ENCODE measurements at places on chromosomes 3 and 15.

- DNase-seq = no peak
Measured at GRCh38 chr3:102885289-102885688, 450.5 kb downstream of the ZPLD1 start.

DNA sequence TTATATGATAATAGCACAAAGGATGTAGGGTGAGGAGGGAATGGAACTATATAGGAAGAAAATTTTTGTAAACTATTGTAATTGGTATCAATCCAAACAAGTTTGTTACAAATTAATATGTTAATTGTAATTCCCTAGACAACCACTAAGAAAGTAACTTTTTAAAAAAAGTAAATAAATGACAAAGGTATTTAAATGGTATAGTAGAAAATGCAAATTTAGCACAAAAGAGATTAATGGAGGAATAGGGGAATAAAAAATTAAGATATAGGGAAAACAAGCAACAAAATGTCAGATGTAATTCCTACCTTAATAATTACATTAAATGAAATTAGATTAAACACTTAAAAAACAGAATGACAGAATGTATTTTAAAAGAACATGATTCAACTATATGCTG lies 60.3 kb downstream of the TIMP4 start:
- no peak for DNase-seq

- DNase-seq = no peak
Measured at GRCh38 chr15:72796515-72797337, 13.2 kb upstream of the ADPGK start.

- DNase-seq = no peak
Measured at GRCh38 chr3:127256733-127257271, 31.0 kb downstream of the PRR20G start.

GRCh38 chr3:184825121-184825820 lies 13.3 kb downstream of the VPS8 start:
- no peak for DNase-seq

DNA sequence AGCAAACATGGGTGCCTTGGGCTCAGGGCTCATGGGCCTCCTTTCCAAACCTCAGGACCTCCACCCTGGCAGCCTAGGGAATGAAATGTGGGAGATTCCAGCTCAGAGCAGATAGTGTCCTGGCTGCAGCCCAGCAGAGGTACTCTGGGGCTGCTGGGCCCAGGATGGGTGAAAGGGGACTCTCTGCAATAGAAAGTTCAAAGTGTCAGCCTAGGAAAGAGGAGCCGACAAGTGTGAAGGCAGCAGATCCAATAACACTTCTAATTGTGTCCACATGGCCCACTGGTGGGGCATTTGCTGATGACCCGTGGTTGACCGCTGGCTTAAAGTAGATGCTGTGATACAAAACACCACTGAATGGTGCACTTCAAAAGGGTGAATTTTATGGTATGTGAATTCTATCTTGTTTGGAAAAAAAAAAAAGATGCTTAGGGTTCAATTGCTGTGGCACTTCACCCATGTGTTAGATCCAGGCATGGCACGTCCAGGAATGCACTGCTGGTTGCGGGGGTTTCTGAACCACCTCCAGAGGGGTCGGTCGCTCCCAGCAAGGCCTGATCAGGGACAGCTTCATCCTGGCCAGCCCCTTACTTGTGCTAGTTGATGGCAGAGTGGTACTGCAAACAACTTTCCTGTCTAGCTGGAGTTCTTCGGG lies 20.9 kb downstream of the AMOTL2 start:
- no peak for DNase-seq

GRCh38 chr3:9072667-9073009 lies 109.4 kb upstream of the RAD18 start:
- DNase-seq = no peak

DNA sequence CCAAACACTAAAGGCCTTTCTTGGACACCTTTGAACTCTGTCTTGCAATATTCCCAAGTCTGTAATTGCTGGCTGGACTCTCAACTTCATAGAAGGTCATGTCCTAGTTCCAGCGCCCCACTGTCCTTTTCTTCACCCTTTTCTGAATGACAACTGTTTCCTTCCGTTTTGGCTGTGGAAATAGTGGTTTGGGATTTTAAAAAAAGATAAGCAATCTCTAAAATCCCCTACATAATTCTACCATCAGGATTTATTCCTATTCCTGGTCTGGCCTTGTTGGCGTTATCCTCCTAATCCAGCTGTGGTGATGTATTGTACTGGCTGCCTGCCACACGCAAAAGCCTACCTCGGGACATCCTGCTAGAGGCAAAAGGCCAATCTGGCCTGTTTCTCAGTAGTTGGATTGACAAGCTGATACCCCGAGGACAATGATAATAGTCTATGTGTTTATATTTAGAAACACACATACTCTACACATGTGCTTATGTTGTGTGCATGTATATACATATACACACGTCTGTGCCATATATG lies 440.3 kb upstream of the DPH6 start:
- DNase-seq = no peak

DNA sequence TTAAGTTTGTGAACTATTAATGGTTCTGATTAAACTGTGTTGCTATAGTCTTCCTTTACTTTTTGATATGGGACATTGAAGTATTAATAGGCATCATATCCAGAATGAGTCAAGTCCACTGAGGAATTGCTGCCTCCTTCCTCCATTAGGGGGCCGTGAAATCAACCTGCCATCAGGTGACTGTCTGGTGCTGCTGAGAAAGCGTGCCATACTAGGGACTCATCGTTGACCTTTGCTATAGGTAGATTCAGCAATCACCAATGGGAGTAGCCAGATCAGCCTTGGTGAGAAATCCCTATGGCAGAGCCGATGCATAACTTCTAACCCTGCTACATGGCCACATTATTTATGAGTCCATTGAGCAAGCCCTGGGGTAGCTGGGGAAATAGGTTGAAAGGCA lies 30.1 kb upstream of the SLC28A2 start:
- DNase-seq = no peak

GRCh38 chr3:35817216-35817615 lies 177.9 kb downstream of the ARPP21 start:
- DNase-seq = no peak

DNA sequence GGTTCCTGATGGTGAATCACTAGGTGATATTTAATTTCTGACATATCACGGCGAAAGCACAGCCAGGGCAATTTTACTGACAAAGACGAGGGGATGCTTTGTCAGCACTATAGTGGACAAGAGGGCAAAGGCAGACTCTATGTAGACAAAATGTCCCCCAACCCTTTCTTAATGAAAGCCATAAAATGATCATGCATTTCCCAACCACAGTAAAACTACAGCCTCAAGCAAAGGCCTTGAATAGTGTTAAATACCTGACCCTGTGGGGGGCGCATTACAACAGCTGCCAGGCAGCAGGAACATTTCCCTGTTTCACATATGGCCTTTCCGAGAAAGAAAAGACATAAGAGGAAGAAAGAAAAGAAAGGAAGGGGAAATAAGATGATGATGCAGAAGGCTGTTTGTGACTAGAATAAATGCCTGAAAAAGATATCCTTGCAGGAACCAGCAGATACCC lies 49.5 kb downstream of the GLDN start:
- DNase-seq = no peak

- no peak for DNase-seq
Measured at GRCh38 chr15:40342416-40343320, 1.9 kb upstream of the CCDC9B start.

DNA sequence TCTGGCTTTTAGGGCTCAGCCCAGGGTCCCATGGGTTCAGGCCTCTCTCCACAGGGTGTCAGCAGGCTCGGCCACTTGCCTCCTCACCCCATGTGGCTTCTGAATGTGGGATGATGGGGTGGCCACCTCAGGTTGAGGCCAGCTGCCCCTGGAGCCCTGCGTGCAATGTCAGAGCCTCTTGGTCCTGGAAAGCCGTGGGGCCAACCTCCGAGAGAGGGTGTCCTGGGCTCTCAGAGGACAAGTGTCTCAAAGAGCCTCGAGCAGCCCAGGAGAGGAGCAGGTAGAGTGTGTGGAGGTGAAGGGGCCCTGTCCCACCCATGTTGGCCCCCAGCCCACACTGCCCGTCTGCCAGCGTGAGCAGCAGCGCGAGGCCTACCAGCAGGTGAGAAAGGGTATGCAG lies 86.0 kb downstream of the PLXNA1 start:
- DNase-seq = no peak

DNA sequence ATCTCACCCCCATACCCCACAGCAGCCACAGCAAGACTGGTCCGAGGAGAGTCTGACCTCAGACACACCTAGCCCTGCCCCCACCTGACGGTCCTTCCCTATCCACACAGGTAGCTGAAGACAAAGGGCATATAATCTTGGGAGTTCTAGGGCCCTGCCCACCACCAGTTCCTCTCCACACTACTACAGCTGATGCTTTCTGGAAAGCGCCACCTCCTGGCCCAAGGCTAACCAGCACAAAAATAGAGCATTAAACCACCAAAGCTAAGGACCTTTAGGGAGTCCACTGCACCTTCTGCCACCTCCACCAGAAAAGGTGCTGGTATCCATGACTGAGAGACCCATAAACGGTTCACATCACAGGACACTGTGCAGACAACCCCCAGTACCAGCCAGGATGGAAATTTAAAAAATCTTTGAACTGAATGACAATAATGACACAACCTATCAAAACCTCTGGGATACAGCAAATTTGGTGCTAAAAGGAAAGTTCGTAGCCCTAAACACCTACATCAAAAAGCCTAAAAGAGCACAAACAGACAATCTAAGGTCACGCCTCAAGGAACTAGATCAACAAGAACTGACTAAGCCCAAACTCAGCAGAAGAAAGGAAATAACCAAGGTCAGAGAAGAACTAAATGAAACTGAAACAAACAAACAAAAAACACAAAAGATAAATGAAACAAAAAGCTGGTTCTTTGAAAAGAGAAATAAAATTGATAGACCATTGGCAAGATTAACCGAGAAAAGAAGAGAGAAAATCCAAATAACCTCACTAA lies 122.1 kb upstream of the TPRG1 start:
- no peak for DNase-seq

DNA sequence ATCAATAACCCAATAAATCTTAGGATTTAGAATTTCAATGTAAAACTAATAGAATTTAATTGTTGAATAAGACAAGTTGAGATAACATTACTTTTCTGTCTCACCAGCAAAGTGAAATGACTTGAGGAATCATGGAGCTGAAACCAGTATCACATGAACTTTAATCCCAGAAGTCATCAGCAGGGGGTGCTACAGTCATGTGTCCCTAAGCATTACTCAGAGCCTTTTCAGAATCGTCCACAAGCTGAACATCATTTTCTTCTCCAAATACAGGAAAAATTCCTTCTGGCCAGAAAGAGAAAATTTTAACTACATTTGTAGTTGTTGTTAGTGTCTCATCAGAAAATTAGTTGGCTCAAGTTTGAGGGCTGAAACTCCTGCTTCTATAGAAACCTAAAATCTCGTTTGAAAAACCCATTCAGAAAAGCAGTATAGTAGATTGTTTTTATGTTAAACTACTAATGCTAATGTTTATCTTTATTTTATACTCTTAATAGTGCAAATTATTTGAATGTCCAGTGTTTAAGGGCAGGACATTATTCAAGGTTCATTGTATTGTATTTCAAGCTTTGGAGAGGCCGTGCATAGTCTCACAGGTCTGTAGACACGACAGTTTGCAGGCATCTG lies 384.1 kb downstream of the PLOD2 start:
- no peak for DNase-seq

DNA sequence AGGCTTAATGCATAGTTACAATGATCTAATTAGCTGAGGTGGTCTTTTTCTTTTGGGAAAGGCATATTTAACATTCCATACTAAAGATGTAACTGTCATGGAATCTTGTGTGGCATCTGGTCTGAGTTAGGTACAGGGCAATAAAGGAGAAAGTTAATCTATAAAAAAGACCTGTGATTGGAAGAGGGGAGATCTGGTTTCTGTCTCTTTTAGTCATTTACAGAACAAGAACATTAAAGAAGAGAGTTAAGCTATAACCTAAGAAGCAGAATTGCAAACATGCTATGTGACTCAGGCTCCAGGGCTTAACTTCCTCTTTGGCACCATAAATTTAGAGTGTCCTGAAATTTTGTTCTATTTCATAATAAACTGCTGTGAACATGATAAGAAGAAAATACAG lies 47.2 kb upstream of the MME start:
- DNase-seq = no peak

- DNase-seq = peak; percentile 80
Measured at GRCh38 chr3:101827211-101828174, 21.8 kb upstream of the NFKBIZ start.

DNA sequence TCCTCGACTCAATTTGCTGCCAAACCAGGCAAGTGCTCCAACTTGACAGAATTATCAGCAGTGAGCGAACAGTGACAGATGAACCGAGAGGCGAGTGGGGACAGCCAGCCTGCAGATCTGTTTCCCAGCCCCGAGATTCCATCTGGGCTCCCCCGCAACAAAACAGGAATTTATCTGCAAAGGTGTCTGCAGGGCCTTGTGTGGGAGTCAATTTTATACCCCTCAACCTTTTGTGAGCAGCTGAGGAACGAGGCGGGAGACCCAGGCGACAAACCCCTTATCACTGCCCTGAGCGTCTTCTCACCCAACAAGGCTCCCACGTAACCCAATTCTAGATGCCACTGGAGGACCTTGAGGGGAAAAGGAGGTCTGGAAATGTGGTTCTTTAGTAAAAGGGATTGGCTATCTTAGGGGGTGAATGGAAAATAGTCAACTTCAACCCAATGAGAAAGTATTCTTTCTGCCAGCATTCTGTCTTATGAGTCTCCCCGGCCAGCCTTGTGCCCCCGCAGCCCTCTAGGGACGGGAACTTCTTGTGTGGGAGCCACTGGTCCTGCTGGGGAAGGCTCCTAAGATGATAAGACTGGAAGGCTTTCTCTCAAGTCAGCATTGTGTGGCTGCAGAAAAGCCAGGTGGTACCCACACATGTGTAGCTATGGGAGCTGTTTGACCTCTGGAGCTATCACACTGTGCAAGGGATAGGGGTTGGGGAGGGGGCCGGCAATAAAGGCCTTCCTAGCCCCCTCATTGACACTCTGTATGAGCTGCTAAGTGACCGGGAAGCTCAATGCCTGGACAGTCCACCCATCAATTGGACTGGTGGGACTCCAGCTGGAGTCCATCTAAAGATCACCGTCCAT lies 527.9 kb downstream of the SHQ1 start:
- no peak for DNase-seq

DNA sequence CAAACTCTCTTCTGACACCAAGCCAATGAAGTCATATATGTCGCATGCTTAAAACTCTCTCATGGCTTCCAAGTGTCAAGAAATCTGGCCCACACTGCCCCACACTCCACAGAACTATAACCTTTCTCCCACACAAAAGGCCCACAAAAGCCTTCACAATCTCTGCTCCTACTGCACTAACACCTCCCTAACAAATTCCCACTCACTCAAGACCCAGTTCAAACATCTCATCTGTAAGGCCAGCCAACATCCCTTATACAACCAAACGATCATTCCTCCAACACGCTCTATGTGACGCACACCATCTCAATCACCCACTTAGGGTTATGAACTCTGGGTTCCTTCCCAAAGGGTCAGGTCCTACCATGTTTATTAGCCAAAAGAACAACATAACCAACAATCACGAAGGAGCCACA lies 13.5 kb downstream of the TBC1D2B start:
- DNase-seq = no peak

GRCh38 chr3:162052636-162053035 lies 556.0 kb downstream of the OTOL1 start:
- DNase-seq = no peak

- no peak for DNase-seq
Measured at GRCh38 chr15:31831596-31831995, 198.7 kb upstream of the CHRNA7 start.
